Small intestine (tissue), 16 donors: ENCODE measurements at places on chromosomes 4 and X. TPM values are rescaled to one million over a fixed set of nuclear protein-coding genes. Genes with fewer than 3 reads are reported as not detected.

- no peak for DNase-seq
These were observed 276.9 kb downstream of the RAB28 start for GRCh38 chr4:13207226-13207625.

GRCh38 chr4:27308379-27308778, 447.7 kb downstream of the STIM2 start:
- no peak for DNase-seq

DNA sequence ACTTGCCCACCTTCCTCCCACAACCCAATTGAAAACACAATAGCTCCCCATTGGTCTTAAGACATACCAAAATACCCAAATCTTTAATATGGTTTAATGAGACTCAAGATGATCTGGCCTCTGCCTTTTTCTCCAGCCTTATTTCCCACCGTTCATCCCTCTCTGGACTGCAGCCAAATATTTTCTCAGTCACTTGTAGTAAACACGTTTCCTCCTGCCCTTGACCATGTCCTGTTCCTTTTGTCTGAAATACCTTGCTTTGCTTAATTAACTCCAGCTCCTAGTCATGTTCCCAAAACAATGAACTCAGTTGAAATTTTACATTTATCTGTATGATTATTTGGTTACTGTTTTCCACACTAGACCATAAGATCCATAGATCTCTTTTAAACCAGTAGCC, 8.4 kb upstream of the NUP54 start:
- no peak for DNase-seq

- DNase-seq, result no peak
These were observed 5.0 kb upstream of the CSF2RA start for GRCh38 chrX:1263600-1263999.

DNA sequence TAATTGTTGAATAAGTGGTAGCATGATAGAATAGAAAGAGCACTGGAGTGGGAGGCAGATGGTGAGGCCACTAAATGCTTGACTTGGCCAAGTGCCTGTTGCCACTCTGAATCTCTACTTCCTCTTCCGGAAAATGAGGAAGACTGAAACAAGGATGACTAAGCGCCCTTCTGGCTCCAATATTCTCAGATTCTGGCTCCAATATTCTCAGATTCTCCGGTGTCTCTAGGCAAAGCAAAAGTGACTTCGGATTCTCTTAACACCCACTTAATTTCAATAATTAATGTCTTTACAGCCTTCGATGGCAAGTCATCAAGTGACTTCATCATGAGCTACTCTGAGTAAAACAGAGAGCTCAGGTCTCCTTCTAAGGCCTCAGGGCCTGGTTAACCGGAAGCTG, 402.2 kb upstream of the FGF13 start:
- no peak for DNase-seq

DNA sequence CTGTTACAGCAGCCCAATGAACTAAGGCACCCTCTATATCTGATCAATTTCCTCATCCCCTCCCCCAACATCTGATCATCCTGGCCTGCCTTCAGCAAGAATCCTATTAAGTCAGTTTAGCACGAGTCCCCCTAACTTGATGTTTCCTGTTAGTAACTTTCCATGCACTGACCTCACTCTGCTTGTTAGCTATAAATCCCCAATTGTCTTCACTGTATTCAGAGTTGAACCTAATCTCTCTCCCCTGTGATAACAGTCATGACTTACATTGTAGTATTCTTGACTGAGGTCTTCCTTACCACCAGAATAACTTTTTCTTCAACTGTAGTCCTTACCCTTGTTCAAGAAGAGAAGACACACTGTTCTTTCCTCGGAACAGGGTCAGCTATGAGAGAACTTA, 8.5 kb downstream of the ANXA5 start:
- no peak for DNase-seq

DNA sequence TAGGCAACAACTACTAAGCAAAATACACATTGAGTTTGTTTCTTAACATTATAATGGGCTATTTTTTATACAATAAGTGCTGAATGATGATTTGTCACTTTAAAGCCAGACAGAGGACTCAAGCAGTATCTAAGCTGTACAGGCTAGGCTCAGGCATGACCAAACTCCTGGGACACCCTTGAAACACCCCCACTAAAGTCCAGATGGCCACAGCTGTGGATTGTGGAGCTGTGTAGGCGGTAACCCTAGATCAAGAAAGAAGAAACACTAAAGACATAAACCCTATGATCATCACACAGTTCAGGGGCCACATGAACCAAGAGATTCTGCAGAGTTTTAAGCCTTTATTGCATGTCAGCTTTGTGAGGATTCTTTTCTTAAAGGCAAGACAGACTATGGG, 25.1 kb downstream of the TAB3 start:
- DNase-seq, result no peak

DNA sequence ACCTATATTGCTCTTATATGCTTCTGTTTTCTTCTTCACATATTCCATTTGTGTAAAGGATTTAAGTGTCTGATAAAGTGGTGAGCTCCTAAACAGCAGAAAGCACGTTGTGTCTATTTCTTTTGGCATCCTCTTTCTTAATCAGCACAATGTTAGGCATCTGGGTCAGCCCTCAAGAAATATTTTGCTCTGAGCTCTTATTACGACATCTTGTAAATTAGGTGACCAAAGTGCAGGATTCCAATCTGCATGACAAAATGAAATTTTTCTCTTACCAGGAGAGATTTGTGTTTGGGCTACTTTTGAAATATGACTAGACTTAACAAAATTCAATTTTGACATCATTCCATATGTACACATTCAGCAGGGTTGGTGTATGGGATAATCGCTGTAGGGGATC, 210.0 kb upstream of the IGFBP7 start:
- no peak for DNase-seq

DNA sequence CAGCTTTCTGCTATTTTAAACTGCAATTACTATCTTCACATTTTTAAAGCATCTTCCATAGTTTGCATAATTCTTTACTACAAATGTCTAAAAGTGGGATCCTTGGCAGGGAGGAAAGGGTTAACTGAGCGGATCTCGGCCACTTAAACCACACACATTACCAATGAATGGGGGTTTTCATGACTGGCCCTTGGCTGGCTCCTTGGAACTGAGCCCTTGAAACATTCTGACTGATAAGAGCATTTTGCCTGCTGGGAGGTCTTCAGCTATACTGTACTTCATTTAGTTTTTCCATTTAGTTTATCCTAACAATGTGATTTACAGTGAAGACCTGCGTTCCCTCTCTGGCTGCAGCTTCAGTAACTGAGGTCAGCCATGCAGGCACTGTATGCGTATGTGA, 31.7 kb upstream of the MFAP3L start:
- no peak for DNase-seq

GRCh38 chr4:154559141-154559493, 3.7 kb upstream of the FGB start:
- no peak for DNase-seq

- DNase-seq, result no peak
These were observed 82.6 kb upstream of the MAOA start for GRCh38 chrX:43573441-43574015.

DNA sequence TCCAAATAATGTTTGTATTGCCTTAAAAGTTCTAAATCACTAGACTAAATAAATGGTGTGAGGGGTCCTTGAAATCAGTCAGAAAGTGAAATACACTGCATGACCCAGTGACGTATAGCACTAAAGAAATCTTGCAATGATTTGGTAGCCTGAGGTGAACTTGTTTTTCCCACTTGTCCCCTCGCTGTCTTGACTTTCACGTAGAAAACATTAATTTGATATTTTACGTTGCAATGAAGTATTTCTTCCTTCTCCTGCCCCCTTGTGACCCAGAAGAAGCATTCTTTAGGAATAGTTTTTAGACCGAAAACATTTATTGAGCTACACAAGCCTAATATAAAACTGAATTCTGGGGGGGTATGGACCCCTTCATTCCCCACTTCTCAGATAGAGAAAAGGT, 3.7 kb downstream of the KLB start:
- DNase-seq, result no peak

GRCh38 chrX:132068405-132068804, 45.3 kb downstream of the STK26 start:
- no peak for DNase-seq

GRCh38 chr4:68430337-68430736, 16.9 kb upstream of the TMPRSS11E start:
- no peak for DNase-seq

GRCh38 chr4:173696011-173696410, 166.0 kb upstream of the HAND2 start:
- no peak for DNase-seq

- peak; percentile 50 for DNase-seq
These were observed 12.1 kb upstream of the CC2D2A start for GRCh38 chr4:15457406-15458201.

DNA sequence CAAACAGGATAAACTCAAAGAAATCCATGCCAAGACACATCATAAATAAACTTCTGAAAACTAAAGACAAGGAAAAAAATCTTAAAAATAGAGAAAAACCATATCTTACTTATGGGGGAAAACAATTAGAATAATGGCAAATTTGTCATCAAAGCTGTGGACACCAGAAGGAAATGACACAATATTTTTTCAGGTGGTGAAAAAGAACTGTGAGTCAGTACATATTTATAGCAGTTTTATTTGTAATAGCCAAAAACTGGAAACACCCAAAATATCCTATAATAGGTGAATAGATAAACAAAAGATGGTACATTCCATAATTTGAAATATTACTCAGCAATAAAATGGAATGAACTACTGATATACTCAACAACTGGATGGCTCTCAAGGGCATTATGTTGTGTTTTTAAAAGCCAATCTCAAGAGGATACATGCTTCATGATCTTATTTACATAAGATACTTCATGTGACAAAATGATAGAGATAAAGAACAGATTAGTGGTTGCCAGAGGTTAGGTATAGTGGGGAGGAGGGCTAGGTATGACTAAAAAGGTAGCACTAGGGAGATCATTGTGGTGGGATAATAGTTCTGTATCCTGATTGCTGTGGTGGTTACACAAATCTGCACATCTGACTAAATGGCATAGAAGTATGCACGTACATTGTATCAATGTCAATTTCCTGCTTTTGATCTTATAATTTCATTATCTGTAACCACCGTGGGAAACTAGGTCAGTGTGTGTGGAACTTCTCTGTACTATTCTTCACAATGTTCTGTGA, 191.9 kb downstream of the PPP1R2C start:
- DNase-seq, result no peak

DNA sequence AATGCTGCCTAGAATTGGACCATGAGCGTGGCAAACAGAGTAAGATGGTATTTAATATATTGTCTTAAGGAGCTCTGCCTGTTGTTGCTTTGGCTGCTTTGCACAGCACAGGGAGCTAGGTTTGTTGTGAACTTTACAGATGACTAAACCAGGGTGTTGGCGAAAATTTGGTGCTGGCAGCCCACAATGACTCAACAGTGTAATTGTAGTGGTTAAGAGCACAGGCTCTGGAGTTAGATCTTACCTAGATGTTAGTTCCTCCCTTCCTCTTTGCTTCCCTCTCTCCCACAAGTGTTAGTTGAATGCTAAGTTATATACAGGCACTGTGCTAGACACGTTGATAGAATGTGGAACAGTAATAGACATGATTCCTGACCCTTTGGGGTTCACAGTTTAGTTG, 128.9 kb upstream of the TRPC5 start:
- no peak for DNase-seq

- DNase-seq, result no peak
These were observed 24.8 kb downstream of the IQSEC2 start for GRCh38 chrX:53256446-53257041.

DNA sequence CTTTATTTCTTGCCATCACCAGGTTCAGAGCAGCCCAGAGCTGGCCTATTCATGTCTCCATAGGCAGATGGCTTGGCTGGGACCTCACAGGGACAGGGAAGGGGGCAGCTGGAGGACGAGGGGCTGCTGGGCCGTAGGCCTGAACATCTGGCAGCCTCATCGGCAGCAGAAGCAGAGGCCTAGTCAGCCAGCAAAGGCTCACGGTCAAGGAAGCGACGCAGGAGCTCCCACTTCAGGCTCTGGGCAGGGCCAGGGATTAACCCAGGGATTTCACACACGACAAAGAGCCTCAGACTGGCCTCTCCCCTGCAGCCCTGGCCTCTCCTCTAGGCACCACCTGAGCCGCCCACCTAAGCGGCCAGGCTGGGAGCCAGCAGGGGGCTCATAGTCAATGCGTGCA, 46.0 kb upstream of the MAN2B2 start:
- DNase-seq, result no peak

DNA sequence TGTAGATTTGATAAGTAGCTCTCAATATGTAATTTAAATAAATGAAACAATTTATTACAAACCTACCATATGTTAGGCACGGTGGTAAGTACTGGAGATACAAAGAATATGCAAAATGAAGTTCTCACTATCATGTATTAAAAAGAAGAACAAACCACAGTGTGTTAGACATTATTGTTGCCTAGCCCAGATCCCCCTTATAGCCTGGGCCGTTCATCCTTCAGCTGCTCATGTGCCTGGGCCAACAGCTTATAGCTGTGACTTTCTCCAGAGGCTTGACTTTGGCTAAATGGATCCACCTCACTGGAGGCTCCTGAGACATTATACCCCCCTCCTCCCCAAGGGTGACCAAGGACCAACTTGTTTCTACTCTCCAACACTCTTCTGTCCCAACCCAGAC, 29.8 kb upstream of the CCNG2 start:
- no peak for DNase-seq

GRCh38 chr4:67500373-67500772, 44.9 kb downstream of the CENPC start:
- no peak for DNase-seq

DNA sequence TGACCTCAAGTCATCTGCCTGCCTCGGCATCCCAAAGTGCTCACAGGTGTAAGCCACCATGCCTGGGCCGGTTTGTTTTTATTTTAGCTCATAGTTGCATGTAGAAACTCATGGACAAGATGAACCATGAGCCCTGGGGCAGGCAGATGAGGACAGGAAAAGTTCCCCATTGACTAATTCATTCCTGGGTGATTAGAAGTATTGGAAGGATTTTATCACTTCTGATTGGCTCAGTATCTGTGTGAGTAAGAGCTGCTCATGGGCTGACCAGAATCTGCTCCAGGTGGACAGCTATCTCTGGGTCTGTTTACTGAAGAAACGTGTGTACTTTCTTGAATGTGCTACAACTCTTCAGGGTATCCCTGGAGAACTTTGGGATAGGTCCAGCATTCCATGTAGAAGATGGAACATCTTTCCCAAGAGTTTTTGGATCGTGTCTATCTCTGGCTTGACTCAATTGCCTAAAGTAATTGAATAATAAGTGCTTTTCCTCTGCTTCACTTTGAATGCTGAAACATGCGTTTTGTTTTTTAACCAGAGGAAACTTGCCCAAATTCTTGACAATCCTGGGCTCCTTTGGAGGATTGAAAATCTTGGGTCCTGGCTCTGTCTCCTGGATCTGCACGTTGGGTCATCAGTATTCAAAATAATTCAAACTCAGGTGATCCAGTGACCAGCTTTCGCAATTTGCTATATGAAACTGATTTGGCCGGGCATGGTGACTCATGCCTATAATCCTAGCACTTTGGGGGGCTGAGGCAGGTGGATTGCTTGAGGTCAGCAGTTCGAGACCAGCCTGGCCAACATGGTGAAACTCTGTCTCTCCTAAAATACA, 88.6 kb upstream of the DHRSX start:
- DNase-seq, result no peak

GRCh38 chr4:137703195-137703594, 170.9 kb upstream of the PCDH18 start:
- DNase-seq, result peak; percentile 14

BTK gene
- polyA plus RNA-seq, result 2.9 TPM

MAGEA12 gene
- not detected for polyA plus RNA-seq

LINC00632 gene
- not detected for polyA plus RNA-seq

PDCL2 gene
- polyA plus RNA-seq, result not detected

ELOVL6 gene
- 19.1 TPM for polyA plus RNA-seq

PABPC1L2B gene
- 0.06 TPM for polyA plus RNA-seq

AMBN gene
- polyA plus RNA-seq, result not detected

REELD1 gene
- 4.5 TPM for polyA plus RNA-seq

TEX11 gene
- 0.04 TPM for polyA plus RNA-seq

MAP9 gene
- 2.4 TPM for polyA plus RNA-seq

CTAG2 gene
- not detected for polyA plus RNA-seq

CLDN22 gene
- not detected for polyA plus RNA-seq

SYP gene
- polyA plus RNA-seq, result 2.2 TPM
